Mesenteric fat pad (tissue), 1 donor: ENCODE measurements at places on chromosomes 3 and 15. TPM values are rescaled to one million over a fixed set of nuclear protein-coding genes. Genes with fewer than 3 reads are reported as not detected.

GHRL gene
- total RNA-seq, result 2.1 TPM

ITPKA gene
- 0.16 TPM for total RNA-seq

SRGAP3 gene
- total RNA-seq, result 2.7 TPM

UCN2 gene
- not detected for total RNA-seq

GRCh38 chr3:25510797-25511196 lies 82.7 kb downstream of the RARB start:
- DNase-seq, result no peak

DNA sequence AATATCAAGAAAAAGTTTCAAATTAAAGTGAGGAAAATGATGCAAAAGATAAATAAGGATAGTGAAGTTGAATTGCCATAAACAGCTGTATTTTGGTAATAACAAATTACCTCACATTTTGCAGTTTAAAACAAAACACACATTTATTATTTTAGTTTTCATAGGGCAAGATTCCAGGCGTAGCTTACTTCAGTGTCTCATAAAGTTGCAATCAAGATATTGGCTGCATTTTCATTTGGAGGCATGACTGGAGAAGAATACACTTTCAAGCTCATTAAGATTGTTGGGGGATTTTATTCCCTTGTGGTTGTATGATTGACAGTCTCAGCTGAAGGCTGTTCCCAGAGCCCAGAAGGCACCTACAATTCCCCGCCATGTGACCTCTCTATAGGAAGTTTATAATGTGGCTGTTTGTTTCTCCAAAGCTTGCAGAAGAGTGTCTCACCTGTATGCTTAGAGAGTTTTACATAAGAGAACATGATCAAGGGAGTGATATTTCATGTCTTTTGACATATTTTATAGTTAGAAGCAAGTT lies 151.4 kb downstream of the OTOL1 start:
- DNase-seq, result no peak

- DNase-seq, result no peak
Observed at GRCh38 chr15:66704803-66705153, 2.7 kb downstream of the SMAD6 start.

- DNase-seq, result no peak
Observed at GRCh38 chr3:48588230-48588629, 6.9 kb downstream of the COL7A1 start.

DNA sequence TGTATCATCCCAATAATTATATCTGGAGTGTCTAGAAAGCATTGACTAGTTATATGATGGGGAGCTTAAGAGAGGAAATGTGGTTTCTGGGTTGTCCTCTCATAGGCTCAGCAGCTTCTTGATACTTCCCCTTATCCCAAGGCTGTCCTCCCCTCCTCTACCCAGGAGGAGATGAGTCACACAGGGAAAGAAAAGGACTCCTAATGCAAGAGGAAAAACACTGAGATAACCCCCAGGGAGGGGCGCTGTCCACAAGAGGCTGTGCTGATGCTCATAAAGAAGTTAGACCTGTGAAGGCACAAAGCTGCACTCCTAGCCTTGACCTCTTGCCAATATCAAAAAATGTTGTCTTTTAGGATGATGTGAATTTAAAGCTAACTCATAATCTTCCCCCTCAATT lies 28.8 kb upstream of the GYG1 start:
- DNase-seq, result no peak

DNA sequence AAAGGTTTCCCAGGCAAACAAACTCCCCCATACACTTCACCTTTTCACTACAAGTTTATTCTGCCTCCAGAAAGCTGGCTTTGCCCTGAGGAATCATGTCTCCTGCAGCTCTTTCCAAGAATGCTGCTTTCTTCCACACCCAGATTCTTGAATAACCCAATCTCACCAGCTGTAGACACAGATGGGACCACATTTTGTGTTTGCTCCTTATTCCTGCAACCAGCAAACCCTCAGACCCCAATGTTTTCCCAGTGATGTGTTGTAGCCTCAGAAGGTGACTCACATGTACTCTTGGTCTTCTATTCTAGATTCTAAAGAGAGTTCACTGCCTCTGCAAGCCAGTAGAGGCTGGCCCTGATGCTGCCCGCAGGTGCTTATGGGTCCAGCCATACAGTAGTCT lies 23.6 kb upstream of the TRIM59 start:
- DNase-seq, result no peak
